ENCODE measurements at places on chromosomes 13 and 19.
A peak's percentile ranks its signal among the peaks of the same experiment; 100 is the strongest.

DNA sequence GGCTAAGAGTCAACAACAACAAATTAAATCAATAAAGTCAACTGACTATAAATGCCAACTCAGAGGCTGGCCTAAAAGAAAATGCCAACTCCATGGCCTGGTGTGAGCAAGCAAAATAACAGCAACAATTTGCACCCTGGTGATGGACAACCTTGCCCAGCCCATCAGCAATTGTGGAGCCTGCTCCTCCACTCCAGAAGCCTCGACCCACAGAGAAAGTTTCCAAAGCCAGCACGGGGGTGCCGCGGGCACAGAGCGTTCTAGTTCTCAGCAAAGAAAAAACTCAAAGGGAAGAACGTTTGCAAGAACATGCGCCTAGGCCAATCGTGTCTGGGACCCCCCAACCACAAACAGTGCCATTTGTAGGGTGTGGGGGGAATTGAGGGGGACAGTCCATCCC lies 11.3 kb downstream of the EPS15L1 start:
- no peak for DNase-seq

DNA sequence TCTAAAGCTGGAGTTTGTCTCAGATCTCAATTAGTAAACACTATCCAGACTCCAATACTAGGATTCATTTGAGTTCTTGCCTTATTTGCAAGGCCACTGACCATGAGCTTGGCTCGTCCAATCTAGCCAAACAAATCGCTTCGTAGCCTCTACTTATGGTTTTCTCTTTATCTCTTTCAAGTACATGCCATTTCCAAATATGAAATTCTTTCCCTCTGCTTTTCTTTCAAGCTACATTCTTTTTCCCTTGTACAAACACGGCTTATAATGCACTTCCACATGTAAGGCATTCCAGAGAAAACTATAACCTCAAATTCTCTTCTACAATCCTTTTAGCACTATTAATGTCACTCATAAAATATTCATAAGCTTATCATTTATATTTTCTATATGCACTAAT lies 10.9 kb upstream of the N4BP2L1 start:
- DNase-seq: no peak

- no peak for DNase-seq
Measured at GRCh38 chr19:14570864-14571527, 870 bp downstream of the NDUFB7 start.

- no peak for DNase-seq
Measured at GRCh38 chr19:49951806-49952478, 9.0 kb downstream of the SIGLEC11 start.

DNA sequence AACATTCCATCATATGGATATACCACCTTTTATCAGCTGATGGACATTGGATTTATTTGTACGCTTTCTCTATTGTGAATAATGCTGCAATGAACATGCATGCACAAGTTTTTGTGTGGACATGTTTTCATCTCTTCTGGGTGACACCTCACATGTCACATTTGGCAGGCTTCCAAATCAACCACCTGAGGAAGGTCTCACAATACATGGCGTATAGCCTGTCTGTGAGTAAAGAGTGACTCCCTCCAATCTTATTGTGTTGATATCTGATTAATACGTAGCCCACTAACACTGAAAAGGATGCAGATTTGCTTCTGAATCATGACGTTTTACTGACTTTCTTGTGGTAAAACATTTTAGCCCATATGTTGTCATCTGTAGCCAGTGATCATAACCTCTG lies 61.1 kb downstream of the SLC15A1 start:
- no peak for DNase-seq

GRCh38 chr13:35712907-35713761 lies 236.6 kb upstream of the MAB21L1 start:
- DNase-seq: no peak

DNA sequence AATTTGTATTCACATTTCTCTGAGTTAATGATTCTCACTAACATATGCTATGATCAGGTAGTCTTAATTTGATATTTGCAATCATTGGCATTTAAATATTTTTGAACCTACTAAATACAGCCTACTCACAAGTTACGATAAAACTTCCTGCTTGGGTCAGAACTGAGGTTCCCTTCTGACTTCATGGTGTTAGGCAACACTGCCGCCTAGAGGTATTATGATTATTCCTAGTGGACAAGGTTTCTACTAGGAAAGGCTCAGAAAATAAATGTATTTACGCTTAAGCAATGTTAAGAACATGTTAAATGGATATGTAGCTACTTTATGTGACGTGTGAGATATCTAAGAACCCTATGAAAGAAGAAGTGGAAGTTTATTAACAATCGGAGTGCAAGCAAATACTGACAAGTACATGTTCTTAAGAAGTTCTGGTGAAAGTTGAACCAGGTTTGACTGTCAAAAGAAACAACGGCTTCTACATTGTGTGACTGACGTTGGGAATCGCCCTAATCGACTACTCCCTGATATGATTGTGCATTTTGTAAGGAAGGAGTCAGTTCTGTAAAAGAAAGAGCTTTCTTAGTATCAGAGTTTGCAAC lies 1395.8 kb downstream of the SLITRK5 start:
- no peak for DNase-seq

GRCh38 chr19:13830114-13830740 lies 35.0 kb downstream of the ZSWIM4 start:
- DNase-seq: no peak

DNA sequence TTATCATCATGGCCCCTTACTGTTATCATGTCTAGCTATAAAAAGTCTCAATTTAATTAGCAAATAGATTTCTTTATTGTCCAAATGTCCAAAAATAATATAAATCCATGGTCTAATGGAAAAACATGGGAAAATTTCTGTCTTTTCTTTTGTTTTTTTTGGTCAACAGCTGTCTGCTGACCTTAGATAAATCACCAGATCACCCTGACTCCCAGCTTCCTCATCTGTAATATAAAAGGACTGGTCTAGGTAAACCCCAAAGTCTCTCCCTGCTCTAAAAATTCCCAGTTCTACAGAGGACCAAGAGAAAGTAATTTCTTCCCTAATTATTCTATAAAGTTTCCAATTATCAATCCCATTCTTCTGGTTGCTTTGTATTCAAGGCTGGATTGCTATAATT lies 30.7 kb upstream of the RCBTB2 start:
- DNase-seq: no peak

GRCh38 chr19:6056801-6057650 lies 53.3 kb downstream of the RFX2 start:
- DNase-seq: no peak

- no peak for DNase-seq
Measured at GRCh38 chr19:1847348-1847683, 967 bp downstream of the REXO1 start.

- no peak for DNase-seq
Measured at GRCh38 chr19:31337008-31337914, 12.0 kb downstream of the TSHZ3 start.

GRCh38 chr13:19982447-19983043 lies 24.0 kb downstream of the ZMYM2 start:
- no peak for DNase-seq

- DNase-seq: no peak
Measured at GRCh38 chr19:371501-372168, 27.0 kb upstream of the MIER2 start.

- peak; percentile 75 for DNase-seq
Measured at GRCh38 chr19:48970923-48971395, 5.8 kb downstream of the FTL start.

DNA sequence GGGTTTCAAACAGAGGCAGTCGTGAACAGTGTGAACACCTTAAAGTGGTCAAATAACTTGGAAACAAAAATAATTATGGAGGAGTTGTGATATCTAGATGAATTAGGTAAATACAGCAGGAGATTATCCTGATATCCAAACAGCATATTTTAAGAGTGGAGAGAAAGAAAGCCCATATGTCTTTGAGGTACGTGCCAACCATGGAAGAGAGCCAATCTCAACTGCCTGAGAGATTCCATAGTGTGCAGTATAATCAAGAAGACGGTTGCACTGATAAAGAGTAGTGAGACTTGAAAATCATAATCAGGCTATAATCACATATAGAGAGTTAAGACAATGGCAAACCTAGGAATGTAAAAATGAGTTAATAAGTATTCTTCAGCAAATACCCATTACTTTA lies 472.8 kb upstream of the SLITRK5 start:
- DNase-seq: no peak

DNA sequence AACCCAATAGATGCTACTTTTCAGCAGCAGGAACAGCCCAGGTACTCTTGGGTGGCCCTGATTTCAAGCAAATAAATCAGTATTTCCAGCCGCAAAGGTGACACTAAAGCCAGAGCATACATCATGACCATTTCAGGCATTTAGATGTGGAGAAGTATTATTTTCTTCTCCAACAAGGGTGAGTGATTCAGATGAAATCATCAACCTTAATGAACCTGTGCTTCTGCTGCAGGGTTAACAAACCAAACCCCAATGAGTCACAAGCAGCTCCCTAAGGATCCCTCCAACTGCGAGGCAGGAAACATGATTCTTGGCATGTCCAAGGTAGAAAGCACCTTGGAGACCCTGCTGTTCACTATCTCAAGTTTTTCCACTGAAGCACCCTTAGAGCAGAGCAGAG lies 32.7 kb downstream of the MBNL2 start:
- no peak for DNase-seq

DNA sequence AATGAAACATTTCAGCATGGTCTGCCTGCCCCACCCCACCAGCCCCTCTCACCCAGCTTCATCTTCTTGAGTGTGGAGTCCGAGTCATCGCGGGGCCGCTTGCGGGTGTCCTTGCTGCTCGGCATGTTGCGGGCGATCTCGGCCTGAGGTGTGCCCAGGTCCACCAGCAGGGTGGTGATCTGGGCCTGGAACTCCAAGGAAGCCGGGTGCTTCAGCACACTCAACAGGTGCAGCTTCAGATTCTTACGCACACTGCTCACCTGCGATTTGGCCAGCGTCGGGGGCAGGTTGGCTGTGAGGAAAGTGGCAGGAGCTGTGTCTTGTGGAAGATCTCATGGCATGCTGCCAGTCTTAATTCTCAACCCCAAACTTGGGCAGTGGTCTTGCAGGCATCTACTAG lies 20.7 kb downstream of the SYMPK start:
- DNase-seq: no peak

- no peak for DNase-seq
Measured at GRCh38 chr13:47835470-47836228, 165.4 kb downstream of the SUCLA2 start.

- peak; percentile 79 for DNase-seq
Measured at GRCh38 chr19:50368649-50369570, 3.5 kb upstream of the NAPSA start.

GRCh38 chr13:114099918-114100445 lies 32.4 kb downstream of the RASA3 start:
- no peak for DNase-seq

- no peak for DNase-seq
Measured at GRCh38 chr19:51301266-51301665, 10.2 kb upstream of the IGLON5 start.

GRCh38 chr13:71217827-71218226 lies 649.2 kb downstream of the DACH1 start:
- no peak for DNase-seq

DNA sequence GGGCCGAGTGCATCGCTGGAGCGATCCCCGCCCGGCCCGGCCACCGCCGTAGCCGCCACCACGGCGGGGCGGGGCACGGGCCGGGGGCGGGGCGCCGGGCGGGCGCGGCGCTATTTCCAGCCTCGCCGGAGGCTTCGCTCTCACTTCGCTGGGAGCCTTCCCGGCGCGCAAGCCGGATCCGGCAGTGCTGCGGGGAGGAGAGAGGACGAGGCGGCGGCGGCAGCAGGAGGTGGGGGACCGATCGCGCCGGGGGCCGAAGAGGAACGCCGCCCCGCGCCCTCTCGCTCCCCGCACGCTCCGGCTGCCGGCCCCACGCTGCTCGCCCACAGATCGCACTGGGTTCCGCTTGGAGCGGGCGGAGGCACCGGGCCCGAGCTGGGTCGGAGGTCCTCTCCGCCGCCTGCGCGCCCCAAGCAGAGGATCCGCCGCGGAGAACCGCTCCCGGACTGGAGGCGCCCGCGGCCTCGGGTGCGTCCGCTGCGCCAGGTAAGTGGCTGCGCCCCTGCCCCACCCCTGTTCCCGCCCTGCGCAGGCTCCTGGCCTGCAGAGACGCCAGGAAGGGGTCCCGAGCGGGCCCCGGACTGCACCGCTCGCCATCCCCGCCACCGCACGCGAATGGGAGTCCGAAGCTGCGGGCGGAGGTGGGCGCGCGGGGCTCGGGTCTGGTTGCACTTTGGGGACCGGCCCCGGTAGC lies at the start of gene CHST8:
Gene CHST8, plus strand, starts transcription at position 143 of the 694 bp plus-strand sequence. CDS start 67,309 bp downstream, outside the sequence.
- DNase-seq: peak; percentile 85

- no peak for DNase-seq
Measured at GRCh38 chr13:33976965-33977364, 159.0 kb downstream of the RFC3 start.

GRCh38 chr19:45668342-45668871 lies 386 bp downstream of the GIPR start:
- no peak for DNase-seq

DNA sequence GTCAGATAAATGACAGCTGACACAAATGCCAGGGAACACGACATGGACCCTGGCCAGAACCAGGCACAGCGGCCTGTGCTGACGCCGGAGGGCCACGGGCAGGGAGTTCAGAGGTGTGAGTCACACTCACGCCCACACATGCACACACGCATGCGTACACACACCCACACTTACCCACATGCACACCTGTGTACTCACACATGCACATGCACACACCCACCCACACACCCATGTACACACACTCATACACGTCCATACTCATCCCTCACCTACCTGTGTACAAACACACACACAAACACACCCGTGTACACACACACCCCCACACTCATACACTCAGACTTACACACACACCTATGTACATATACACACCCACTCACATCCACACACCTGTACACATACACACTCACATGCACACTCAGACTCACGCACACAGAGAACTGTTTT lies 40.4 kb downstream of the MLLT1 start:
- DNase-seq: peak; percentile 61

- no peak for DNase-seq
Measured at GRCh38 chr13:45798851-45799250, 52.7 kb downstream of the SIAH3 start.

- DNase-seq: no peak
Measured at GRCh38 chr19:49847731-49848696, 2.9 kb upstream of the PTOV1 start.

DNA sequence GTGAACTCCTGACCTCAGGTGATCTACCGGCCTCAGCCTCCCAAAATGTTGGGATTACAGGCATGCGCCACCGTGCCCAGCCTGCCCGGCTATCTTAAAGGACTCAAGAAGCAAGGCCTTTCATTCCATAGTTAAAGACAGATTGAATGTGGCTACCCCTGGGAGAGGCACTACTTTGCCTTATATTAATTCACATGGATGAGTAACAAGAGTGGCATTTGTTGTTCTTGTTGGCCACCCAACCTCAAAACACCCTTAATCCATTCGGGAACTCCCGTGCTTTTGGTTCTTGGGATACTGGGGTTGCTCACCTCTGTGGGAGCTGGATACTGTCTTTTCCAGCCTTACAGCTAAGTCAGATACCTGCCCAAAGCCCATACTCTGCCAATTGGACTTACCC lies 34.4 kb upstream of the ABCC4 start:
- no peak for DNase-seq
